ENCODE measurements at places on chromosomes 3 and 15.

- no peak for DNase-seq
Measured at GRCh38 chr3:55951388-55951787, 464.3 kb upstream of the WNT5A start.

GRCh38 chr3:154708554-154708953 is 278.6 kb upstream of the GPR149 start:
- DNase-seq: no peak

GRCh38 chr3:127652246-127652995 is 20.3 kb upstream of the ABTB1 start:
- DNase-seq: no peak

DNA sequence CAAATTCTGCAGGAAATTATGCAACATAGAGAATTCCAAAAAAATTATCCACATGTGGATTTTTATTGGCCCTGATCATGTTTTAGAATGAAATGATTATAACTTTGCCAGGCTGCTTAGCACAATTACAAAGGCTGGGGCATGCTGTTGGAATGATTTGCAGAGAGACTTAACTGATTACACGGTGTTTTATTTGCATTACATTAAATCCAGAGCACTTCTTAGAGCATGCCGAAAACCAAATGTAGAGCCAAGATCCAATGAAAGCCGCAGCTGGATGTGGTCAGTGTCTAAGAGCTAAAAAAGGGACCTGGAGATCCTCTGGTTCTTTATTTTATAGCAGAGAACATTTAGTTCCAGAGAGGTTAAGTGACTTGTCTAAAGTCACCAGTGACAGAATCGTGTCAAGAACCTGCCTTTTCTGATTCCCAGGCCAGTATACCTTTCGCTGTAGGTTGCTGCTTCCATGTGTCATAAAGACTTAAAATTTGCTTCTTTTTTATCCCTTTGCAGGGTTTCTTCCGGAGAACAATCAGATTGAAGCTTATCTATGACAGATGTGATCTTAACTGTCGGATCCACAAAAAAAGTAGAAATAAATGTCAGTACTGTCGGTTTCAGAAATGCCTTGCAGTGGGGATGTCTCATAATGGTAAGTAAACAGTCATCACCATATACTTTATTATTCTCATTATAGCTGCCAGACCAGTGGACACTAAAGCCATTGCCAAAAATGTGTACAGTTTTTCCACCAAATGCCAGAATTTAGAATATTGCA is 92.0 kb upstream of the TSEN2 start:
- no peak for DNase-seq

- DNase-seq: no peak
Measured at GRCh38 chr15:31381801-31382712, 55.4 kb downstream of the KLF13 start.

GRCh38 chr15:100205549-100206295 is 136.1 kb downstream of the ADAMTS17 start:
- DNase-seq: no peak

GRCh38 chr15:66986951-66987350 is 78.5 kb upstream of the SMAD3 start:
- DNase-seq: peak; percentile 4

GRCh38 chr3:184669578-184669977 is 42.3 kb downstream of the MAGEF1 start:
- no peak for DNase-seq

GRCh38 chr15:68930268-68931022 is at the start of gene SPESP1:
TSS of gene SPESP1 (plus strand) at chr15:68930525. CDS start at chr15:68930654, 129 bp downstream.
- peak; percentile 59 for DNase-seq

GRCh38 chr3:64316971-64317370 is 91.7 kb upstream of the PRICKLE2 start:
- no peak for DNase-seq

DNA sequence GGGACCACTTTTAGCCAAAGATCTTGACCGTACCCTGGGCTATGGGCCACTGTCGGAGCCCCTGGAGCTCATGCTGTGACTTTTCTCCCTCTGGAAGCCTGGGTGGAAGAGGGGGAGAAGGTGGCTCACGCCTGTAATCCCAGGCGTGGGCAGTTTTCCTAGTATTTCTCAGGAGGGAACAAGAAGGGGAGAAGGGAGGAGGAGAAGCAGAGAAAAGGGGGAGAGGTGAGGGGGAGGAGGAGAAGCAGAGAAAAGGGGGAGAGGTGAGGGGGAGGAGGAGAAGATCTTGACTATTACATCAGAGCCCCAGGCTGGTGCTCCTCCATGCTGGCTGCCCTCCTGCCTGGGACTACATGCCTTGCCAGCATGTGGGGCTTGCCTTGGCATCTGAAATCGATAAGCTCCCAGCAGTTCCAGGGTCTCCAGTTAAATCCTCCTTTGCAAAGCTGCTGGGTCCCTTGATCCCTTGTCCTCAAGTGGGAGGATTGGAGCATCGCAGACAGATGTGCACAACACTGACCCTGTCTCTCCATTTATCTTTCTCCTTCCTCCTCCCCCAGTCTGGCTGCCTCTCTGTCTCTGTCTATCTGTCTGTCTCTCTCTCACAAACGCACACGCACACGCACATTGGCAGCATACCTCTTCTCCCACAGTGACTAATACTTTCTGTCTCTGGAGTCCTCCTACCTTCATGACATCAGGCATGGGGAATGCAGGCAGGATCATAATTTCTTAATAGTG is 41.6 kb downstream of the MRAS start:
- DNase-seq: no peak

GRCh38 chr3:123724306-123724705 is 139.5 kb upstream of the HACD2 start:
- DNase-seq: no peak

GRCh38 chr15:50390554-50391264 is 33.5 kb upstream of the USP8 start:
- DNase-seq: no peak

- DNase-seq: no peak
Measured at GRCh38 chr3:130661140-130661891, 85.3 kb downstream of the PIK3R4 start.

DNA sequence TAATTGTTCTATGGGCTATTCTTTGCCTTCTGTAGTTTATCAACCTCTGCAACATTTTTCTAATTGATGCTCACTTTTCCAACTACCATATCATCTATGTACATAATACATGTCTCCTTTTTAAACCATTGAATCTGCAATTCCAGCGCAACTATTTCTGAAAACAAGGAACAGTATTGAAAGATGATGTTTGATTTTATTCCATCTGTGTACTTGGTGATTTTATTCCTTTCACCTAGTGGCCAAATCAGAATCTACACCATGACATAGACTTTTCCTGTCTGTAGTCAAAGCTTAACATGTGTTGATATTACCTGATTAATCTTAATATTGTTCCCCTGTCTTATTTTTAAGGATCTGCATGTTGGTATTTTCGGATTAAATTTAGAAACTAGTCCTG is 13.0 kb downstream of the NKTR start:
- DNase-seq: no peak

DNA sequence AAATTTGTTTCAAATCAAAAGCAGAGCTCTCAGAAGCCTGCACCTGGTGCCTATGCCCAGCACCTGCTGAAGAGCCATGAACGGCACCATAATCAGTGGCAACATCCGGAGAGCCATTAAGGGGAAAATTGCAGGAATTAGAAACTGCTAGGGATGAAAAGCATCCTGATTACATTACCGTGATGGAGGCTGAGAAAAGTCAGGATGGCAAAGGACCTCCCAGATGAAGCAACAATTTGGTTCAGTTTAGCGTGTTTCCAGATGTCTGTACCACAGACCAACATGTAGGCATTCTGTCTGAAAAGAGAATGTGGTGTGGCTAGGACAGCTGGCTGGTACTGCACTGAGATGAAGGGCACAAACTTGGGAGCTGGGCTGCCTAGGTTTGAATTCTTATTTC is 106.1 kb downstream of the EOMES start:
- no peak for DNase-seq

DNA sequence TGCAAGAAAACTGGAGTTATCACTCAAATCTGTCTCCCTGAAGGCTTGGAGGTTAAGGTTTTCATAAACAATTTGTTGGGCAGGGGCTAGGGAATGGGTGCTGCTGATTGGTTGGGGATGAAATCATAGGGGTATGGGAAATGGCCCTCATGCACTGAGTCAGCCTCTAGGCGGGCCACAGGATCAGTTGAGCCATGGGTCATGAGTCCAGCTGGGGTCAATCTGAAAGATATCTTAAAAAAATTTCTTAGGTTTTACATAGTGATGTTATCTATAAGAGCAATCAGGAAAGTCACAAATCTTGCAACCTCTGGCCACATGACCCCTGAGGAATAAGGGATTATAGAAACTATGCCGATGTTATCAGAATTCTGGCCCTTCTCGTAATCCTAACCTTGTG is 491.7 kb downstream of the ZIC1 start:
- no peak for DNase-seq

- no peak for DNase-seq
Measured at GRCh38 chr3:86711634-86712033, 279.3 kb downstream of the VGLL3 start.

GRCh38 chr3:138082085-138082991 is 33.1 kb downstream of the DZIP1L start:
- DNase-seq: peak; percentile 58

DNA sequence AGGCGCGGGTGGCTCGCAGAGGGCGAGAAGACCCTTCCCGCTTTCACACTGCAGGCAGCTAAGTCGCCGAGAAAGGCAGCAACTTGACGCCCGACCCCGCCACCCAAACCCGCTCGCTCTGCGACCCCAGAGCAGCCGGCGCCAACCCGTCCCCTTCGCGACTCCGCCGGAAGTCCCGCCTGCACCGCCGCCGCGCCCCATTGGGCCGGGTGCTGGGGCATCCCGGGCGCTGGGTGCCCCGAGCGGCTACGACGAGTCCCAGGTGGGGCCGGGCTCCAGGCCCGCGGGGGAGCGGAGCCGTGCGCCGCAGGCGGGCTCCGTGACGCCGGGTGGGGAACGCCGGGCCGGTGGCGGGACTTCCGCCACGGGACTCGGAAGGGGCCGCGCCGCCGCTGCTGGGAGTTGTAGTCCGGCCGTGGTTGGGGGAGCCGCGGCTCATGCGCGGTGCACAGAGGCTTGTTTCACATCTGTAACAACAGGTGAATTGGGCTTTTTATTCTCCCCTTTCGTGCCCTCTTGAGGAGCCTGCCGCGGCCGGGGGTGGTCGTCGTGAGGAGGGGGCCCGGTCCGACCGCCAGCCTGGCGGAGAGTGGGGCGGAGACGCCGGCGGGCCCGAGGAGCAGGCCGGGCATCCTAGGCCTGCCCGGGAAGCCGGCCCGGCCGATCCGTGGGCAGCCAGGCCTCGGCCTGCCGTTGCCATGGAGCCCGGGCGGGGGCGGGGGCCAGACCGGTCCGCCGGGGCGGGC is at the start of gene DHX30:
Gene DHX30, plus strand, starts transcription at position 405 of the 746 bp plus-strand sequence. CDS start 7,546 bp downstream, outside the sequence.
- DNase-seq: peak; percentile 88

DNA sequence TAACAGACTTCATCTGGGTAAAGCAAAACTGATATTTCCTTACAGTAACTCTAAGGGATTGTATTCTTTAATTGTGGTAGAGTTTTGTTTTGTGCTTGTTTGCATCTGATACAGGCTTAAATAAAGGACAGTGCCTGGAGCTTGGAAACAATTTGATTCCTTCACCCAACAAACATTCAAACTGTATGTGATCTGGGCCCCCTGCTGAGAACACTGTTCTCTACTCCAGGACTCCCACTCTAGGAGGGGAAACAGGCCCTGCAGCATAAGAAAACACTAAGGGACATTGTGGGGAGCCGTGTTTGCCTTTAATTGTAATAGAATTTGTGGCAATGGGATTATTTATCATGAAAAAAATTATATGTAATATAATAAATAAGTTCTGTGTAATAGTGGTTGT is 56.9 kb downstream of the CTDSPL start:
- DNase-seq: no peak

DNA sequence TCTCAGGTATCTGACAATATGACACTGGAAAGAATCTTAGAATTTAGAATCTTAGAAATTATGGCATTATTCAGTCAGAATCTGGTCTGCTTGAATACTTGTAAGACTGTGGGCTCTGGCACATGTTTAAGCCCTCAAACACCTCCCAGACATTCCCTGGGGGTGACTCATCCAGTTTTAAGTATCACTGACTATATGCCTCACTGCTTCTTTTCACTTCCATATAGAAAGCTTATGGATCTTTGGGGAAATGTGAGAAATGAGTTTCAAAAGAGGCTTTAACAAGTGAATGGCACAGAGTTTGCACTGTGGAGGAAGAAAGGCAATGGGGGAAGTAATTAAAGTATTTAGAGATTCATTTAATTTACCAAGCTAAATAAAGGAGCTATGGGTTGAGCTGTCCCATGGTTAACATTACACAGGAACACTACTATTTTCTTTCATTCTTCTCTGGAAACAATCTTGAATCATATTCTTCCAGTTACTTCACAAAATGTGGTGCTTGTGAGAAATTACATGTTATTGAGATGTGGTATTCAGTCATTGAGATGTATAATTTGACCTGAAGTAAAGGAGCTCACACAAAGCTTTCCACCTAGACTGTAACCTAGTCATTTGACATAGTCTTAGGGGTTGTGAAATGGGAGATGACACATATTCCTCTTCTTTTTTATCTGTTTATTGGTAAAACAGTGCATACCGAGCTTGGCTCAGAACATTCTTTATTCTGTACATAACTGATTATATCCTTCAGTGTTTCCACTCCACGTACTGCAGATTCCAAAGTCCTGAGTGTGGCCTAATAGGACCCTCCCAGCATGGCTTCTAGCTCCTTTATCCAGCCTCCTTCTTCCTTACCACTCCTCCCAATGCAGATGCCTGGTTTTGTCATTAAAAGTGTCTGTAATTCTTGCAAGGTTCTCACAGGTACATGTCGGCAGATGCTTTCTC is 544.6 kb upstream of the NECTIN3 start:
- DNase-seq: no peak

DNA sequence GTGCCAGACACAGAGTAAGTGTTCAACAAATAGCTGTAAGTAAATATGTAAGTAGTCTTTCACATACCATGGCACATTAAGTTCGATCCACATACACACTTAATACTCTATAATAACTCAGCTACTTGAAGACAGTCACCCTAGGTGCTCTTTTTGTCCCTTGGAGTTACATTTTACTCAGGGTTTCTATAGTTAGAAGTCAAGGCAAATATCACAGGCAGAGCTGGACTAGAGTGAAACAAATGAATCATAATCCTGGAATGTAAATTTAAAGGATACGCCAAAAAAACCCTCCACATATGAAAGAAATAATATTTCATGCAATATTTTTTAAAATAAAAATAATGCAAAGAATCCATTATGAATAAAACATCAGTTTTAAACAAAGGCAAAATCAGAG is 461.8 kb downstream of the MAGI1 start:
- DNase-seq: no peak

DNA sequence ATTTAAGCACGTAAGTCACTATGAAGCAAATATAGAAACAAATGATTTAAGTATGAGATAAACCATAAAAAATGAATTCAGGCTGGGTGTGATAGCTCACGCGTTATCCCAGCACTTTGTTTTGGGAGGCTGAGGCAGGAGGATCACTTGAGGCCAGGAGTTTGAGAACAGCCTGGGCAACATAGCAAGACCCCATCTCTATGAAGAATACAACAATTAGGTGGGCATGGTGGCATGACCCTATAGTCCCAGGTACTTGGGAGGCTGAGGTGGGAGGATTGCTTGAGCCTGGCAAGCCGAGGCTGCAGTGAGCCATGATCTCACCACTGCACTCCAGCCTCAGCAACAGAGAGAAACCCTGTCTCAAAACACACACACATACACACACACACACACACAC is 34.2 kb downstream of the TMCC1 start:
- DNase-seq: no peak

- DNase-seq: no peak
Measured at GRCh38 chr3:50133283-50133615, 21.9 kb upstream of the SEMA3F start.
